ENCODE measurements at places on chromosomes 1 and 21. TPM values are rescaled to one million over a fixed set of nuclear protein-coding genes. Genes with fewer than 3 reads are reported as not detected.

DNA sequence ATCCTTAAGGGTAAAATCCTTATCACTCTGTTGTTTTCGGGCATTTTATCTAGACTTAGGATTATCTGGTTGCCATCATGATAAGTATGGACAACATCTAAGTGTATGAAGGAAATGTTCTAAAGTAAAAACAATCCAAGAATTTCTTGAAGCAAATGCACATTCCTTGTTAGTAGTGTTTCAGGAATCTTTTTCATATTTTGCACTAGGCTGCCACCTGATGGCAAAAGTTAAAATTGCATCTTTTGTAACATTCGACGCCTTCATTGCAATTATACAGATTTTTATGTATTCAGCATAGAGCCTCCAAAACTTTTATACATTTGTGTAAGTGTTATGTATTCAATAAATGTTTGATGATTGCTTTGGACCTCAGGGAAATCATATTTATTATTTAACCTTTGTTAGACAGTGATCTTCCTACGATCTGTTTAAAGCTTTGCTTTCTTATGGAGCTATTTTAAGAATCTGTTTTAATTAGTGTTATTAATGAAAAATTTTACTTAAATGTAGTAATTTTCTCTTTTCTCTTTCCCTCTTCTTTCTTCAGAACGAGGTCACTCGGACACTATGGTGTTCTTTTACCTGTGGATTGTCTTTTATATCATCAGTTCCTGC lies 49.4 kb upstream of the KIAA1614 start:
- no peak overlapping the region for H3K27ac ChIP-seq
- DNase-seq: peak; percentile 52
- H3K4me3 ChIP-seq: no peak overlapping the region
- no peaks in the 10 kb centered on the region for H3K27me3 ChIP-seq
- no peaks in the 10 kb centered on the region for H3K36me3 ChIP-seq

GRCh38 chr1:1858382-1859086 lies 32.4 kb downstream of the GNB1 start:
- no peaks in the 10 kb centered on the region for H3K36me3 ChIP-seq
- H3K27ac ChIP-seq: no peak overlapping the region

- peaks cover 6% of the 10 kb centered on the region for H3K36me3 ChIP-seq
- DNase-seq: peak; percentile 77
These were observed 40.6 kb upstream of the MARK1 start for GRCh38 chr1:220487297-220487820.

SSX2IP gene
- total RNA-seq: 28.0 TPM

DNA sequence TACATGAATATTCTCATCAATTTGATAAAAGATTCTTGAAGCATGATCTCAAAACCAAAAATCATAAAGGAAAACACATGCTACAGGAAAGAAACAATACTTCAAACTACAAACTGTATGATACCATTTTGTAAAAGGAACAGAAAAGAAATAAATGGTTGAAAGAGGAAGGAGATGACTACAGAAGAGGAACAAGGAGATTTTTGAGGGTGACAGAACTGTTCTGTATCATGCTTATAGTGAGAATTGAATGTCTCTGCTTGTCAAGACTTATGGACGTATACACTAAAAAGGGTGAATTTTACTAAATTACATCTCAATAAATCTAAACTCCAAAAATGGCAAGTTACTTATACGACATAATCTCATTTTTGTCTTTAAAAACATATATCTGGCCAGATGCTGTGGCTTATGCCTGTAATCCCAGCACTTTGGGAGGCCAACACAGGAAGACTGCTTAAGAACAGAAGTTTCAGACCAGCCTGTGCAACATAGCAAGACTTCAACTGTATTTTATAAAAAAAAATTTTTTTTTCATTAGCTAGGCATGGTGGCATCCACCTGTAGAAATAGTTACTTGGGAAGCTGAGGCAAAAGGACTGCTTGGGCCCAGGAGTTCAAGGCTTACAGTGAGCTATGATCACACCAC lies 125.4 kb downstream of the EIF4G3 start:
- H3K27me3 ChIP-seq: no peaks in the 10 kb centered on the region
- no peaks in the 10 kb centered on the region for H3K4me1 ChIP-seq
- H3K27ac ChIP-seq: no peak overlapping the region
- DNase-seq: no peak

LCE2A gene
- not detected for total RNA-seq

DNA sequence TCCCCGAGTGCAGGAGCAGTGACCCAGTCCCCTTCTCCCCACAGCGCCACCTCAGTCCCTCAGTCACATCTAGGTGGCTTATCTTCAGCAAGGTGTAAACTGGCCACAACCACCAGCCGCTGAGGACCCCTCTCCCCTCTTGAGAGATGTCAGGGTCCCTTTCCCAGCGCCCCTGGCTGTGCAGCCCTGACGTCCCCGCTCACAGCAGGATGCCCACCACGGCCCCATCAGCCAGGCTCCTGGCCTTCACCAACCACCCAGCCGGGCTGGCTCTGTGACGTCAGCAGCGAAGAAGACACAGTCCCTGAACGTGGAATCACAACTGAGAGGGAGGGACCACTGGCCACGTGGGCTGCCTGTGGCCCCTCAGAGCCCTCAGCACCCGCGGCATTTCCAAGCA lies 249.4 kb downstream of the NPHP4 start:
- peaks cover 34% of the 10 kb centered on the region for H3K27me3 ChIP-seq
- H3K4me1 ChIP-seq: no peaks in the 10 kb centered on the region
- H3K27ac ChIP-seq: no peak overlapping the region
- H3K4me3 ChIP-seq: no peak overlapping the region

DNA sequence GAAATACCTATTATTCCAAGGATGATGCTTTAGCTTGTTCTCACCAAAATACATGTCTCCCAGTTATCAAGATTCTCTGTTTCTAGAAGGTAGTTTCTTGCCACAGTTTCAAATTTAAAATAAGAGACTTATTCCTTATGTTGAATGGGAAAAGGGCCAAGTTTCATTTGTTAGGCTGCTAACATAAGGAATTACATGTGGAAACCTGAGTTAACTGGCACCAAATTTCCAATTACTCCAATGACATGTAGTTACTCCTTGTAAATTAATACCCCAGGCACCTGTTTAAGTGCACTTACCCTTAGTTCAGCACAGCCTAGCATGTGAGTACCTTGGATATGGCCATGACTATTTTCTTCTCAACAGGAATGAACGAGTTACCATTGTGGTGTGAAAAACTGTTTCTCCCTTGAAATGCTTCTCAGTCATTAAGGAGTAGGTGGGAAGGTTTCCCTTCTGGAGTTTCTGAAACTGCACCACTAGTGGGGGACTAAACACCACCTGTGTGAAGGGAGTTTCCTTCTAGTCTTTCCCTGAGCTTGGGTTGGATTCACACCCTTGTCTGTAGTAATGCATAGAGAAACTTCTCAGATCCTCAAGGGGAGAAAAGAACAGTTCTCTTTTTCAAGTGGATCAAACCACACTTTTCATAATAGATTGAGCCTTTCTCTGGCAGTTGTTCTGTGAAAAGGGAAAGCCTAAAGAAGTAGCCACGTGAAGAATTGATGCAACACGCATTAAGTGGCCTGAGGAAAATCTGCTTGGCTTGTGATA lies 32.3 kb upstream of the LRRC8C start:
- H3K4me3 ChIP-seq: no peak overlapping the region
- no peak for DNase-seq
- H3K4me1 ChIP-seq: peaks cover 24% of the 10 kb centered on the region
- H3K36me3 ChIP-seq: peaks cover 5% of the 10 kb centered on the region
- no peaks in the 10 kb centered on the region for H3K27me3 ChIP-seq
- H3K27ac ChIP-seq: no peak overlapping the region

GRCh38 chr1:235425357-235425756 lies 58.1 kb downstream of the TBCE start:
- H3K4me1 ChIP-seq: no peaks in the 10 kb centered on the region
- no peaks in the 10 kb centered on the region for H3K27me3 ChIP-seq
- no peak overlapping the region for H3K4me3 ChIP-seq
- DNase-seq: no peak

GRCh38 chr1:24389231-24389678 lies 24.3 kb downstream of the STPG1 start:
- H3K36me3 ChIP-seq: peaks cover 31% of the 10 kb centered on the region
- no peak for DNase-seq
- H3K4me3 ChIP-seq: no peak overlapping the region
- H3K27ac ChIP-seq: no peak overlapping the region

GRCh38 chr1:9181990-9182783 lies 52.4 kb upstream of the H6PD start:
- no peaks in the 10 kb centered on the region for H3K27me3 ChIP-seq
- H3K36me3 ChIP-seq: peaks cover 13% of the 10 kb centered on the region
- H3K27ac ChIP-seq: no peak overlapping the region
- peak overlapping the region; percentile 72 for H3K4me3 ChIP-seq
- DNase-seq: peak; percentile 61

UBXN10 gene
- 0.37 TPM for total RNA-seq

DNA sequence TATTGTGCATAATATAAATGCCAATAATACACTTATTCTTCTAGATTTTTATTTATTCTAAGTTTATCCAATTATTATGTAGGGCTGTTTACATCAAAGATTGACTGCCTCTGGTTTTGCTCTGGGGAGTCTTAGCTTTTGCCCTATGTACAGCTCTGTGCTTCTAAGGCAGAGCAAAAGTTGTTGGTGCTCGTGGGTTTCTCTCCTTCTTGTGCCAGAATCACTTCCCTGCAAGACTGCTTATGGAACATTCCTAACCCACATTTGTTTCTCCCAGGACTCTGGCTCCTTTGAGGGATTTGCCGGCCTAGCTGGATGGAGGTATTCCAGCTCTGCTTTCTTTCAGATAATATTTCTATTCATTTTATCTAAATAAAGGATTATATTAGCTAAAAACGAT lies 849.1 kb downstream of the USP25 start:
- H3K36me3 ChIP-seq: no peaks in the 10 kb centered on the region
- H3K27ac ChIP-seq: no peak overlapping the region
- H3K27me3 ChIP-seq: no peaks in the 10 kb centered on the region
- H3K4me3 ChIP-seq: no peak overlapping the region

REG4 gene
- not detected for total RNA-seq

UBE2U gene
- total RNA-seq: not detected

SLFNL1 gene
- total RNA-seq: 0.52 TPM

KRTAP19-1 gene
- not detected for total RNA-seq

DNA sequence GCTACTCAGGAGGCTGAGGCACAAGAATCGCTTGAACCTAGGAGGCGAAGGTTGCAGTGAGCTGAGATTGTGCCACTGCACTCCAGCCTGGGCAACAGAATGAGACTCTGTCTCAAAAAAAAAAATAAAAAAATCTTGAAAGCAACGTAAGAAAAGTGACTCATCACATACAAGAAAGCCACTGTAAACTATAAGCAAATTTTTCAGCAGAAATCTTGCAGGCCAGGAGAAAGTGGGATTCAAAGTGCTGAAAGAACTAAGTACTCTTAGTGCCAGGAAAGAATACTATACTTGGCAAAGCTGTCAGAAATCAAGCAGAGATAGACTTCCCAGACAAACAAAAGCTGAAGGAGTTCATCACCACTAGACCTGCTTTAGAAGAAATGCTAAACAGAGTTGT lies 4.4 kb upstream of the HMGN1 start:
- H3K4me1 ChIP-seq: peaks cover 17% of the 10 kb centered on the region
- no peaks in the 10 kb centered on the region for H3K27me3 ChIP-seq
- no peak overlapping the region for H3K4me3 ChIP-seq
- DNase-seq: no peak
- H3K36me3 ChIP-seq: peaks cover 23% of the 10 kb centered on the region
- no peak overlapping the region for H3K27ac ChIP-seq

- H3K27ac ChIP-seq: no peak overlapping the region
- no peaks in the 10 kb centered on the region for H3K27me3 ChIP-seq
- no peak for DNase-seq
- peaks cover 9% of the 10 kb centered on the region for H3K36me3 ChIP-seq
- no peaks in the 10 kb centered on the region for H3K4me1 ChIP-seq
- no peak overlapping the region for H3K4me3 ChIP-seq
These were observed 28.2 kb upstream of the TEKT2 start for GRCh38 chr1:36055706-36056105.

CD58 gene
- 22.9 TPM for total RNA-seq

GRCh38 chr1:21572221-21572620 lies 63.0 kb downstream of the ALPL start:
- no peak overlapping the region for H3K4me3 ChIP-seq
- no peaks in the 10 kb centered on the region for H3K36me3 ChIP-seq
- H3K27me3 ChIP-seq: peaks cover 16% of the 10 kb centered on the region
- DNase-seq: no peak
- H3K27ac ChIP-seq: no peak overlapping the region

DNA sequence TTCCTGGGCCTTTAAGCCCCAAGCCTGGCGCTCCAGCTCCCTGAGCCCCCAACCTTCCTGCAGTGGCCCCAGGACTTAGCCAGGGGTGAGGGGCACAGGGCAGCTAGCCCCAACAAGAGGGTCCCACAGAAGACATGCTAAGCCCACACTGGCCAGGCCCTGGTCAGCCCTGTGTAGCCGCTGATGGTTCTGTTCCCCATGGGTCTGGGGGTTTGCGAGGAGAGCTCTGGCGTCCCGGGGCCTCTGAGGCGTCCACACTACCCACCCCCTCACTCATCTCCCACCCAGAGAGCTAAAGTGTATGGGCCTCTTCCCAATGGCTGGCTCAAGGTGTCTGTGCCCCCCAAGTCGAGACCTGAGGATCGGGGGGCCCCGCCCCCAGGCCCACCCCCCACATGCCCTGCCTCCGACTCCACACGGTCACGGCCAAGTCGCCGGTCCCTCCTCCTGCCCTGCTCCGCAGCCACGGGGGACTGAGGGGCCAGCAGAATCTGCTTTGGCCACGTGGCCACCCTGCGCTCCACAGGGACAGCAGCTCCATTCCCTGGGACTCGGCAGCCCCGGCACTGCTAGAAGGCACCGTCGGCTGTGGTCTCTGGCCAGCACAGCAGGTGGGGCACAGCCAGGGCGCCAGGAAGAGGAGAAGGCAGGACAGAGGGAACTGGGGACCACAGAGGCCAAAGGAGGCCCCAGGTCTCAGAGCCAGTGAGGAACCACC lies 7.8 kb downstream of the TNFRSF18 start:
- H3K36me3 ChIP-seq: no peaks in the 10 kb centered on the region
- no peak overlapping the region for H3K27ac ChIP-seq
- DNase-seq: no peak
- H3K27me3 ChIP-seq: peaks cover 7% of the 10 kb centered on the region

- H3K4me1 ChIP-seq: no peaks in the 10 kb centered on the region
- H3K27ac ChIP-seq: no peak overlapping the region
- no peak overlapping the region for H3K4me3 ChIP-seq
- no peak for DNase-seq
These were observed 83.5 kb downstream of the SYF2 start for GRCh38 chr1:25148673-25149300.

- DNase-seq: no peak
- no peaks in the 10 kb centered on the region for H3K36me3 ChIP-seq
- no peak overlapping the region for H3K27ac ChIP-seq
- H3K27me3 ChIP-seq: peaks cover 22% of the 10 kb centered on the region
These were observed 97.9 kb upstream of the KIF26B start for GRCh38 chr1:245056913-245057312.

GRCh38 chr1:16124377-16125087 lies 31.3 kb downstream of the EPHA2 start:
- peaks cover 94% of the 10 kb centered on the region for H3K36me3 ChIP-seq
- no peak for DNase-seq
- no peaks in the 10 kb centered on the region for H3K27me3 ChIP-seq
- H3K4me3 ChIP-seq: no peak overlapping the region

SLC30A10 gene
- total RNA-seq: 0.32 TPM
